Stimulated activated CD8-positive, alpha-beta memory T cell treated with anti-CD3 and anti-CD28 coated beads, Interleukin-2, amount 100 ng/mL, for 1 hour (primary cell): ENCODE measurements at places on chromosomes 6 and 20.
A peak's percentile ranks its signal among the peaks of the same experiment; 100 is the strongest.

DNA sequence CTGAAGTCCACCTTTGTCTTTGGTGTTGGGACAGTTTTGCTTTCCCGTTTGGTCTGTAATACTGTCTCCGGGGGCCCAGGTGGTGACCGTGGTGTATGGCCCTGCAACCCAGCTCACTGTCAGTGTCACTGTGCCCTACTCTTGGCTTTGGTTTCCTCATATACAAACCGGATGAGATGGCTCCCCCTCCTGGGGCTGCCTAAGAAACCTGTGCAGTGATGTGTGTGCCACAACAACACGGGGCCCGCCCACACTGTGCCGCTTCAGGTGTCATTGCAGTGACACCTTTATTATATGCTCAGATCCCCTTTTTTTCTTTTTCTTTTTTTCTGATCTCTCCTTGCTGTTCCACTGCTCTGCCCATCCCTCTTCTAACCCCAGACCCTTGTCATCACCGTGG lies 73.9 kb downstream of the RAMACL start:
- peak; percentile 8 for DNase-seq

- no peak for DNase-seq
These were observed 124.4 kb upstream of the EDN1 start for GRCh38 chr6:12165722-12166280.

DNA sequence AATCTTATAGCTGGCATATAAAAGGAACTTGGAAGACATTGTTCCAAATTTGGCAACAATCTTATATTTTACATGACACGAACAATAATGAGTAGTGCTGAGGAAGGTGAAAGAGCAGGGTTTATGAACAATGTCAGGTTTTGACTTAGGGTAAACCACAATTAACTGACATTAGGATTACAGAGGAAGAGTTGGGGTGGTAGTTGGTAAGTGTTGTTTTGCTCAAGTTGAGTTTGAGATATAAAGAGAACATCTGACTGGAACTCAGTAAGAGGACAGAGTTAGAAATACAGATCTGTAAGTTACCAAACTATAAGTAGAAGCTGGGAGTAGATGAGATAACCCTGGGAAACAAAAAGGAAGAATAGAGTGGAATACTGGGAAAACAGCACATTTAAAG lies 15.1 kb downstream of the RTN4IP1 start:
- no peak for DNase-seq

DNA sequence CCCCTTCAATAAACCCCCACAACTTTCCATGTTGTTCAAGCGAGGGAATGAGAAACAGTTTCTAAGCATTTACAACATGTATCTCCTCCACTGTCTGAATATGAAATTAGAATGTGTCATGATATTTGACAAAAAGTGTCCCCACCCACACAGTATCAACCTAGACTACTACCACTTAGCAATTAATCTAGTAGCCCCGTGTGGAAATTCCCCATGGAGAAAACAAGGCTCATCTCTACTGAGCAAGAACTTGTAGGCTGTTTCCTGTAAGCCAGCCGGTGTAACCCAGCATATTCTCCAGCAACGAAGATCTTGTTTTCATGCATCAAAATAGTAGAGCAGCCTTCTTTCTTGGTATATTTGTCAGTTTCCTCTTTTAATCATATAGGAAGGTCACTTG lies 115.0 kb downstream of the IRF4 start:
- no peak for DNase-seq

DNA sequence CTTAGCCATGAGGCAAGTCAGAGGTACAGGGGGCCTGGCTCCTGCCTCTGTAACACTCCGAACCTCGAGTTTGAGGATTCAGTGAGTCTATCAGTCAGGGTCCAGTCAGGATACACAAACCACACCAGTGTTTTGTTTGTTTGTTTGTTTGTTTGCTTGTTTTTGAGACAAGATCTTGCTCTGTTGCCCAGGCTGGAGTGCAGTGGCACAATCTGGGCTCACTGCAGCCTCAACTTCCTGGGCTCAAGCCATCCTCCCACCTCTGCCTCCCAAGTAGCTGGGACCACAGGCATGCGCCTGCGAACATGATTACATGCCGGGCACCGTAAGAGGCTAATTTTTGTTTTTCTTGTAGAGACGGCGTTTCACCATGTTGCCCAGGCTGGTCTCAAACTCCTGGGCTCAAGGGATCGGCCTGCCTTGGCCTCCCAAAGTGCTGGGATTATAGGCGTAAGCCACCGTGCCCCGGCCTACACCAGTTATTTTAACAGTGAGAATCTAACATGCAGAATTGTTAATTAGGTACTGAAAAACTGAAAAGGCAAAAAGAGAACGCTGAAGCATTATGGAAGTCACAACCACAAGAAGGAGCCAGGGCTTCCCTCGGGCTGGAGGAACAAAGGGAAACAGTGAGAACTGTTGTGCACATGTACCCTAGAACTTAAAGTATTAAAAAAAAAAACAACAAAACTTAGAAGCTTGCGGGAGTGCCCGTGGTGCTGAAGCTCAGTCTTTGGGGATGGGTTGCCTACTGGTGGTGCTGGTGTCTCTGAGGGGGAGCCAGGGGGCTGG lies 40.4 kb downstream of the SRSF3 start:
- no peak for DNase-seq
